ENCODE measurements at places on chromosomes 13 and 19.

- DNase-seq = no peak
Observed at GRCh38 chr19:41699231-41699967, 9.0 kb upstream of the CEACAM5 start.

DNA sequence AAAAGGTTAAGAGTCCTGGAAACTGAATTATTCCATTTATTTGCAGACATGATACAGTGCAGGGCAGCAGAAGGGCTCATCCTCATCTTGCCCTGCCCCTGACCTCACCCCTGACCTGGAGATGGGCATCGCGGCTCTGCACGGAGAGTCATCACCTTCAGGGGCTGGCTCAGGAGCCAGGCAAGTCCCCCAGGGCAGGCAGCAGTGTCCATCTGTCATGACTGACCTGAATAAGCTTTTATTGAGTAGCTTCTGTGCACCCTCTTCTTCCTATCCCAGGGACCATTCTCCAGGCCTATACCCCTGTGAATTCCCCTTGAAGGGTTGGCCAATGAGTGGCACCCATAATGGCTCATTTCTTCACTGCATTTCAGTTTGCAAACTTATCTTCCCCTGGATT lies 484.2 kb downstream of the ZNF536 start:
- no peak for DNase-seq

DNA sequence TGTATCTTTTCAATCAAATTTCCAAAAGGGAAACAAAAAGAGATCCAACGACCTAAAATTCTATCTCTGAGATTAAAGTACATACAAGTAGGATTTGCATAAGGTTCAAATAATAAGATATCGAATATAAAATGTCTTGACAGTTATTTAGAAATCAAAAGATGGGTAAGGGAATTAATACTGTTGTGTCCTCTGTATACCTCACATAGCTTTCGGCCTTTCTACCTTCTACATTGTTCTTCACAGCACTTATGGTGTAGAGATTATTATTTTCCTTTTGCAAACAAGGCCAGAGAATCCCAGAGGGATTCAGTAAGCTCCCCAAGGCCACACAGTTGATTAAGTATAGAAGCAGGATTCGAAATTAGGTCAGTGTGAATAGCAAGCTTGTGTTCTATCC lies 403.6 kb downstream of the SPRY2 start:
- no peak for DNase-seq

DNA sequence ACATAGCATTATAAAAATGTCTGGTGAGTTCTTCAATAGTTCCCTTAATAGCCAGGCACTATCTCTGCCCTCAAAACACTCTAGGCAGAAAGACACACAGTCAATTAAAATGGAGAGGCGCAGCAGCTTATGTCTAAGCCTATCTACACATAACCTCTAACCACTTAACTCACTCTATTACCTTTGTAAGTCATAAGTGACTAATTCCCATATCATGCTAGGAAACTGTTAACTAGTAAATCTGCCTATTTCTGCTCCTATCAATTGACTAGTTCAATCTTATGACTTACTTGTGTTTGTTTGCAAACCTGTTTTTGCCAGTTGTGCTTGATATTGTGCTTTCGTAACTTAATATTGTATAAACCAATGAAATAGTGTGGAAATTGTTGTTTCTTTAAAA lies 3.2 kb downstream of the CCDC122 start:
- no peak for DNase-seq

DNA sequence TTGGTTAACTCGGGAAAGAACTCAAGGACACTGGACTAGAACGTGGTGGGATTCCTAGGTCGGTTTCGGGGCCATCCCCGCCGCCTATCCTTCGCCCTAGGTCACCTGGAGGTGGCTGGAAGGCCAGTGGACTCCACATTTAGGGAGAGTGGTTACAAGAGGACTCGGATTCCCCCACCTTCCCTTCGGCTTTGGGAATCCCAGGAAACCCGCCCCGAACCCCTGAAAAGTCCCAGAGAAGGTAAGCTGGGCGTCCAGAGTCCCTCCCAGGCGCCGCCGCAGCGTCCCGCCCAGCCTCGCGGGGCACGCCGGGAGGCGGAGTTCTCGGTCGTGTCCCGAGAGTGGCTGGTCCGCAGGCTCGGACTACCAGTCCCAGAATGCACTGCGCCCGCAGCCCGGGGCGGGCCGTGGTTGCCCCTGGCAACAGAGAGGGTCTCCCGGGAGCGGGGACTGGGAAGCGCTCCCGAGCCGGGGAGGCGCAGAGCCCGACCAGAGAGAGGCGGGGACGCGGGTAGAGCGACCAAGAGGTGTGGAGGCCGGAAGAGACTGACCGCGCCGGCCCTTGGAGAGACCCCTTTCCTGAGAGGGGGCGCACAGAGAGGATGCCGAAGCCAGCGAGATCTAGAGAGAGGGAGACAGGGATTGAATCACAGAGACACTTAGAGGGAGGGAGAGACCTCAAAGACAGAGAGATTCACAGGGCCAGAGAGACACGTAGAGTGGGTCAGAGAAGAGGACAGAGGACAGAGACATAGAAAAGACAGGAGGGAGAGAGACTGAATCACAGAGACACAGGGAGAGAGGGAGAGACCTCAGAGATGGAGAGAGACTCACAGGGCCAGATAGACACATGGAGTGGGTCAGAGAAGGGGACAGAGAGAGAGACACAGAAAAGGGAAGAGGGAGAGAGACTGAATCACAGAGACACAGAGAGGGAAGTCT lies 2.6 kb upstream of the PRKCG start:
- peak; percentile 92 for DNase-seq

- DNase-seq = no peak
Observed at GRCh38 chr13:109945206-109945960, 159.0 kb upstream of the IRS2 start.

DNA sequence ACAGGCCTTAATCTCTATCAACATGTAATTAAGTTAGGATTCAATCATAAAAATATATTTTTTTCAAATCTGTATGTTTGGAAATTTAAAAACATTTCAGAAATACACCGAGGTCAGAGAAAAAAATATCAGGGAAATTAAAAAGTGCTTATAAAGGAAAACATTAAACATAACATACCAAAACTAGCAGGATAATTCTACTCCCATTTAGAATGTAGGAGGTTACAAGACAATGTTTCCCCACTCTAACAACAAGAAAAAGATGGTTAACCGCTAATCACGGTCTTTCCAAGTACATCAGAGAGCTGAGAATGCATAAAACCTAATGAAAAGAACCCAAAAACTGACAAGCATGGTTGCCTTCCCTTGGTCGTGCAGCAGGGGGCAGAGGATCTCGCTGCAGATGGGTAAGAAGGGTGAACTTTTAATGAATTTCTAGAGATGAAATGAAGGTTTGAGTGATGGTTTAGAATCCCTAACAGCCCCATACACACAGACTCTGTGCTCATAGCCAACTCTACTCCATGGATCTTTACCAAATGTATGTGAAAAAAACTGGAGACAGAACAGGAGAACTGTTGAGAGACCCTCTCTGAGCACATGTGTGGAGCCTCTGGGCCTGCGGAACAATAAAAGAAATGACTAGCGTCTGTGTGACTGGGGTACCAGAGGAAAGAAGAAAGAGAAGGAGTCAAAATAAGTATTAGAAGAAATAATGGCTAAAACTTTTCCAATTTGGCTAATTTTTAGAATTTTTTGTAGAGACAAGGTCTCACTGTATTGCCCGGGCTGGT lies 51.3 kb upstream of the LSM14A start:
- no peak for DNase-seq

GRCh38 chr19:30593975-30594745 lies 222.0 kb downstream of the ZNF536 start:
- no peak for DNase-seq

GRCh38 chr19:42498169-42498757 lies 30.0 kb downstream of the CEACAM1 start:
- no peak for DNase-seq

DNA sequence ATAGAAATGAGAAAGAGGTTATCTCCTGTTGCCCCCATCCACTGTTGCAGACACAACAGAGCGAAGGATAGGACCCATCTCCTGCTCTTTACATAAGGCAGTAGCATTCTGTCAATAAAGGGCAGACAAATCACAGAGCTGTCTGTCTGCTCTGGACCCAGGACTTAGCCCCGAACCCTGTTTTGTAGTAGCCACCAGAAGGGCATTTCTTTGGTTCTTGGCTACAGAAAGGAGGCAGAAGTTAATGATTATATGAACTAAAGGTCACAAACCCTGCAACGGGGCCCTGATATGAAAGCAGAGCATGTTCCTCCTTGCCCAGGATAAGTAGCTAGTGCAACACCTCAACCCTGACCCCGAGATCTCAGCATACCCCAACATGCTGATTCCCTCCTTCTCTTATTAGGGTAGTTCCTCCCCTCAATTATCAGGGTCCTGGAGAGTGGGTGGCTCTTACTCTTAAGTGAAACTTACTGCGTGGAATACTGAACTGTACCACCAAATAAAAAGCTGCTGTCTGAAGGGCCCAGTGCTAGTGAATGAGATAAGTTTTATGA lies 680.4 kb upstream of the SPRY2 start:
- no peak for DNase-seq

- no peak for DNase-seq
Observed at GRCh38 chr13:42364613-42365000, 92.7 kb downstream of the AKAP11 start.

DNA sequence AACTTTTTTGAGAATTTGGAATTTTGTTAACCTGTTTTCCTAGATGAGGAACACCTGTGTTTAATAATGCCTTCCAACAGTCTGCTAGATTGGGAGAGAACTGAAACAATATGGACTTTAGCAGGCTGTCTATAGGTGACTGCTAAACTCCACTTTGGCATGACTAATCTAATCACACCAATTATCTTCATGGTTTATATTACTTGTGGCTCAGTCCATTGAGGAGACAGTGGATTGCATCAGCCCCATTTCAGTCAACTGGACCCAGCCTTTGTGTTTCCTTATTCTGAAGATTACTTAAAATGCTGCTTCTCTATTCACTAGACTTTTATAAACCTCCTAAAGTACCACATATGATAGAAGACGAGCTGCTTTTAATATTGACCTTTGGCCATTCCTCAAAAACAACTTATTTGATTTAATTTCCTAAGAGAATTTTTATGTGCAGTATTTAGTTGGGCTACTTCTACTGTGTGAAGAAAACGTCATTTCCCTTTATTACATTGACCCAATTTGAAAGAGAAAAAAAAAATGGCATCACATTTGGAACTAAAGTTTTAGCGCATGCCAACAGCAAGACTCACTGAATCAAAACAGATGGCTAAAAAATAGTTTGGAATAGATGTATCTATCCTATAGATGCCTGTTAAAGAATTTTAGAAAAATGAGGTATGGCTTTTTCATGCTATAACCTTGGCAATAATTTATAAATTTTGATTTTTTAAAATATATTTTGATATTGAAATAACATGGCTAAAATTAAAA lies 295.8 kb downstream of the NDFIP2 start:
- peak; percentile 15 for DNase-seq

DNA sequence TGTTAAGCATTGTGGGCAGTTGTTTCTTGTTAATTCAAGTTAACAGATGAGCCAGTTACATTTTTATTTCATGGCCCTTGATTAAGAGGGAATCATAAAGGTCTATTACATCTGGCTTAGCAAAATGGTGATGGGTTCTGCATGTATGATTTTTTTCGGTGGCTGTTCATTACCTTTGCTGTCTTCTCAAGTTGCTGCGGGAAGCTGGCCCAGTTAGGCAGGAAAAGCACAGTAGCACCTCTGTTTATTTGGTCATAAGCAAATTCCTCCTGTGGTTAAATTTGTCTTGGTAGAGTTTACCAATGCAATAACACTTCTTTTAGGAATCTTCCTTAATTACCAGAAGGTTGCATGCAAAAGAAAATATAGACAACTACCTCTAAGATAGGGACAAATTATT lies 104.5 kb downstream of the FRY start:
- DNase-seq = no peak

Measured in NCI-H748 treated with DMSO at 0.1 percent for 48 hours (cell line).